ENCODE measurements at places on chromosomes 2 and 18. TPM values are rescaled to one million over a fixed set of nuclear protein-coding genes. Genes with fewer than 3 reads are reported as not detected.

Gene CFAP65
- not detected for total RNA-seq

Gene CAD
- total RNA-seq, result 54.0 TPM

Gene IL36B
- total RNA-seq, result not detected

Gene TMEM247
- not detected for total RNA-seq

Gene KIAA2012
- total RNA-seq, result not detected

Gene SFXN5
- 10.3 TPM for total RNA-seq

Gene ASTL
- total RNA-seq, result 6.9 TPM

Gene DHRS9
- total RNA-seq, result 1.5 TPM

Gene KIF5C
- 33.1 TPM for total RNA-seq

DNA sequence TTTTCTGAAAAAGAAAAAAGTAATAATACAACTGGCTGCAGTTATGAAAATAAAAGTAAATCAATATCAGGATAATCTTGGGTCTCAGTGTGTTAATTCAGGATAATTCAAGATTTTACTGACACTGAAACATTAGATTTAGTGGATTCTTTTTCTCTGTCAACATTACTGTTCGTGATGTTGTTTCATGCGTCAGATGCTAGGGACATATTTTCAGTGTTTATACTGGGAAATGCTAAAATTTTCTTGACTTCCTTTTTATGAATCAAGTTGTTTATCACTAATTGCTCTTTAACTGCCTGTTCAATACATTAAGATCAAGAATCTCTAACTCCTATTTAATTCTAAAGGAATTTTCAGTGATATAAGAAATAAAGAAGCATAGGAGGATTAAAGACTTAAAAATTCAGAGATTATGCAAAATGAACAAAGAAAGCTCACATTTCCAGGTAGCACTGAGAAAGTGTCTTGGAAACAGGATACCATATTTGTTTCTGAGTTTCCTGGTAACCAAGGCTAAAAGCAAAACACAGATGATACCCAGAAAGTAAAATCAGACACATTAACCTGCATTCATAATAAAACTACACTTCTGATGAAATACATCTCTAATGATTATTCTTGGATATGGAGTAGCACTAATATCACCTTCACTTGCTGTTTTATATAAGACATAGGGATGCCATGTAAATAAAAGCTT, 174.0 kb downstream of the ARL4C start:
- H3K27me3 ChIP-seq, result no peaks in the 10 kb centered on the region
- H3K27ac ChIP-seq, result peak overlapping the region; percentile 82
- H3K4me1 ChIP-seq, result peaks cover 28% of the 10 kb centered on the region

GRCh38 chr2:148350199-148350598, 294.4 kb upstream of the EPC2 start:
- peaks cover 26% of the 10 kb centered on the region for H3K36me3 ChIP-seq
- H3K27ac ChIP-seq, result no peak overlapping the region
- H3K4me3 ChIP-seq, result no peak overlapping the region

DNA sequence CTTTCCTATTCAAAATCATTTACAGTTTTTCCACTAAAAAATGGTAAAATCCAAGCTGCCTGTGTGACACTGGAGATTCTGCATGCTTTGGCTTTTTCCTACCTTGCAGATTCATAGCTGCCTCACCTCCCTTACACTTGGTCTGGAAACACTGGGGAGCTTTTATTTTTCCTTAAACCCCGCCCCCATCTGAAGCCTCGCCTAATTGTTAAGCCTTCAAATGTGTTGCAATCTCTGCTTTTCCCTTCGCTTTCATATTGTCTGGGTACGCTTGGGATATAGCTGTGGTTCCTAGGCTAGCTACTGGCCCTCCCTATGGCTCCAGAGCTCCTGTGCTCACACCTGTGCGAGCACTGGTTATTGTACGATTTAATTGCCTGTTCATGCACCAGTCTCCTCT, 942.4 kb upstream of the GYPC start:
- no peaks in the 10 kb centered on the region for H3K36me3 ChIP-seq
- H3K4me1 ChIP-seq, result no peaks in the 10 kb centered on the region
- H3K4me3 ChIP-seq, result no peak overlapping the region
- H3K27me3 ChIP-seq, result no peaks in the 10 kb centered on the region

GRCh38 chr2:202378662-202379358, 2.7 kb downstream of the BMPR2 start:
- peaks cover 11% of the 10 kb centered on the region for H3K36me3 ChIP-seq
- H3K4me3 ChIP-seq, result peak overlapping the region; percentile 97
- ATAC-seq, result no peak
- peaks cover 18% of the 10 kb centered on the region for H3K4me1 ChIP-seq

DNA sequence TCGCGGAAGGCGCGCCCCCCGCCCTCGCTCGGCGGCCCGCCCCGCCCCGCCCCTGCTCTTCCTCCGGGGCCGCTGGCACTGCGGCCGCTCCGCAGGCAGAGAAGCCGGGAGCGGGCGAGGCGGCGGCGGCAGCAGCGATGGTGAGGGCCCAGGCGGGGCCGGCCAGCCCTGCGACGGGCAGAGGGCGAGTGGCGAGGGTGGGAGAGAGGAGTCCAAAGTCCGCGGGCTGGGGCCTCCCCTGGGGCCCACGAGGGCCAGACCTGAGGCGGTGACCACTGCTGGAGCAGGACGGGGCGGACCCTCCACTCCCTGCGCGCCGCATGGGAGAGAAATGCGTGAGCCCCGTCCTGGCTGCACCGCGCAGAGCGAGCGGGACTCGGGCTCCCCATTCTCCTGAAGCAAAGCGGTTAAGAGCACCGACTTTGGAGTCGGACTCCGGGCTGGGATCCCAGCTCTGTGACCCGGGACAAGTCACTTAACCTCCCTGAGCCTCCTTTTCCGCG, at the start of gene VAMP5:
TSS of gene VAMP5 (plus strand) at position 78 of the 503 bp plus-strand sequence. CDS start at position 138, 60 bp downstream.
- H3K36me3 ChIP-seq, result peaks cover 35% of the 10 kb centered on the region
- no peaks in the 10 kb centered on the region for H3K27me3 ChIP-seq
- peaks cover 29% of the 10 kb centered on the region for H3K4me1 ChIP-seq
- H3K4me3 ChIP-seq, result peak within 1 kb of the TSS; percentile 82
- ATAC-seq, result peak; percentile 60
- H3K27ac ChIP-seq, result peak within 1 kb of the TSS; percentile 87

DNA sequence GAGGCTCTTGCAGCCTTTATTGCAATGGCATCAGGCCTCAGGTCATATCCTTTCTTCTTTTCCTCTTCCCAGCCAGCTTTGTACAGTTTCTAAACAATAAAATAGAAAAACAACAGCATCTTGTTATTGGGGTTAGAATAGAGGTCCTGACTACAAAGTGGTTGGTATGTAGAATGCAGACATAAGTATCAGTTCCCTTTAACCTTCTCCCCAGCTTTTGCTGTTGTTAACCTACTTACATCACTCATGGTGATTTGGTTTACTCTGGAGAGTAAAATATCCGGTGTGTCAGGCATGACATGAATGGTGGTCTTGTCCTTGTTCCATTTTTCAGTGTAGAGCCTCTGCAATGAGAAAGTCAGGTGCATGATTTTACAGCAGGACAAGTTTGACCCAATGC, 69.8 kb downstream of the NEB start:
- peaks cover 4% of the 10 kb centered on the region for H3K4me1 ChIP-seq
- no peaks in the 10 kb centered on the region for H3K27me3 ChIP-seq
- H3K4me3 ChIP-seq, result no peak overlapping the region
- ATAC-seq, result no peak

DNA sequence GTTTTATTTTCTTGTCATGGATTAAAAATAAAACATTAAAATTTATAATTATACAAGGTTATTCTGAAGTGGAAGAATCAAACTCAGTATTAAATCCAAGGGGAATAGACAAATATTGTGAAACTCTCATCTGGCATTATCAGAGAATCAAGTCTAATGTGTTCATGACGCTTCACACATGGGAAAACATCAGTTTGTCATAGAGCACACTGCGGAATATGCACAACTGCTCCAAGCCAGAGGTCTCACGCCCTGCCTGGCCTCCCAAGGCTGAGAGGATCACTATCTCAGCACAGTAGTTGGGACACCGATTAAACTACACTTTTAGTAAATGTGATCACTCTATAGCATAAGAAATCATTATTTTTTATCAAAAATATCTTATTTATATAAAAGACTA, 20.7 kb upstream of the TRIM43B start:
- no peak overlapping the region for H3K4me3 ChIP-seq
- no peak overlapping the region for H3K27ac ChIP-seq
- H3K36me3 ChIP-seq, result no peaks in the 10 kb centered on the region
- peaks cover 19% of the 10 kb centered on the region for H3K27me3 ChIP-seq
- H3K4me1 ChIP-seq, result no peaks in the 10 kb centered on the region
- no peak for ATAC-seq

GRCh38 chr18:26649193-26649543, 100.8 kb upstream of the KCTD1 start:
- peaks cover 30% of the 10 kb centered on the region for H3K27me3 ChIP-seq
- no peak overlapping the region for H3K4me3 ChIP-seq
- no peaks in the 10 kb centered on the region for H3K4me1 ChIP-seq
- no peak overlapping the region for H3K27ac ChIP-seq
- ATAC-seq, result no peak

GRCh38 chr2:64657411-64657810, 3.7 kb upstream of the SERTAD2 start:
- H3K27ac ChIP-seq, result no peak overlapping the region
- H3K27me3 ChIP-seq, result no peaks in the 10 kb centered on the region
- H3K4me3 ChIP-seq, result no peak overlapping the region
- no peaks in the 10 kb centered on the region for H3K36me3 ChIP-seq

GRCh38 chr2:46460241-46460921, 19.0 kb upstream of the TMEM247 start:
- ATAC-seq, result no peak
- no peak overlapping the region for H3K4me3 ChIP-seq
- no peaks in the 10 kb centered on the region for H3K27me3 ChIP-seq
- no peaks in the 10 kb centered on the region for H3K36me3 ChIP-seq
- H3K27ac ChIP-seq, result no peak overlapping the region

GRCh38 chr2:34365932-34366331, 766.8 kb upstream of the FAM98A start:
- no peak overlapping the region for H3K4me3 ChIP-seq
- ATAC-seq, result no peak
- H3K4me1 ChIP-seq, result no peaks in the 10 kb centered on the region
- no peaks in the 10 kb centered on the region for H3K27me3 ChIP-seq
- no peaks in the 10 kb centered on the region for H3K36me3 ChIP-seq

DNA sequence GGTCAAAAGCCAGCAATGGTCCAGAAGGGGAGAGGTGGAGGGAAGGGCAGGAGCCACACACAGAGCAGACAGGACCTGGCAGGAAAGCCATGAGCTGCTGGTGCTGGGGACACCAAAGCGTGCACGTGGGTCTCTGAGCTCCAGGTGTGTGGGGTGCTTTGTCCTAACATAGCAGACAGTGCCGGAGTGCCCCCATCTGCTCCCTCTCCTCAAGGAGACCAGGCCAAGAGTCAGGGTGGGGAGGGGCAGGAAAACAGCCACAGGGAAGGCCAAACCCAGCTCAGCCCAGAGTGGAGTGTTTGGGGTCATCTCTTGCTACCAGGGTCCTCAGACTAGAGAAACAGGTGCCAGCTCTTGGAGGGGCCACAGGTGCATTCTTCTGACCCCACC, 4.2 kb upstream of the GPC1 start:
- peaks cover 19% of the 10 kb centered on the region for H3K4me1 ChIP-seq
- H3K27me3 ChIP-seq, result peaks cover 3% of the 10 kb centered on the region
- H3K36me3 ChIP-seq, result no peaks in the 10 kb centered on the region
- no peak overlapping the region for H3K4me3 ChIP-seq
- no peak for ATAC-seq

- no peaks in the 10 kb centered on the region for H3K4me1 ChIP-seq
- H3K27ac ChIP-seq, result no peak overlapping the region
- H3K36me3 ChIP-seq, result no peaks in the 10 kb centered on the region
- no peak overlapping the region for H3K4me3 ChIP-seq
- H3K27me3 ChIP-seq, result no peaks in the 10 kb centered on the region
Observed at GRCh38 chr18:64091526-64091925, 57.4 kb downstream of the LINC00305 start.

GRCh38 chr2:24565537-24565936, 74.5 kb downstream of the NCOA1 start:
- no peak for ATAC-seq
- H3K36me3 ChIP-seq, result peaks cover 24% of the 10 kb centered on the region
- no peaks in the 10 kb centered on the region for H3K27me3 ChIP-seq
- H3K4me1 ChIP-seq, result peaks cover 12% of the 10 kb centered on the region

DNA sequence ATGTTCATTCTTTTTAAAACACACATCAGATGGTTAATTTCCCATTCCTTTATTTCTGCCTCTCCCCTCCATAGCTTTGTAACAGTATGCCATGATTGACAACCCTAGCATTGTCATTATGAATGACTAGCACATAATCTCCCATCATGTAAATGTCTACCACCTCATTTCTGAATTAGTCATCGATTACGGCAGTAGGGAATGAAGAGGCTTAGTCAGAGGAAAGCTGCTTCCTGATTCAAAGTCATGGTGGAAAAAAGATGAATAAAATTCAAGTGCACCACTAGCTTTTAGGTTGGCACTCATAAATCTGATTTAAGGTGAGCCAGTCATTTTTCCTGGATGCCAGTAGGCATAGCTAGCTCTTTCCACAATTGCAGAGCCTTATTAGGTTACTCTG, 19.1 kb upstream of the ACMSD start:
- H3K4me3 ChIP-seq, result no peak overlapping the region
- no peaks in the 10 kb centered on the region for H3K36me3 ChIP-seq
- no peak overlapping the region for H3K27ac ChIP-seq
- H3K4me1 ChIP-seq, result no peaks in the 10 kb centered on the region
- ATAC-seq, result peak; percentile 74

- H3K27ac ChIP-seq, result no peak overlapping the region
- peaks cover 8% of the 10 kb centered on the region for H3K27me3 ChIP-seq
- no peaks in the 10 kb centered on the region for H3K36me3 ChIP-seq
Observed at GRCh38 chr2:1915196-1915595, 170.9 kb upstream of the PXDN start.

DNA sequence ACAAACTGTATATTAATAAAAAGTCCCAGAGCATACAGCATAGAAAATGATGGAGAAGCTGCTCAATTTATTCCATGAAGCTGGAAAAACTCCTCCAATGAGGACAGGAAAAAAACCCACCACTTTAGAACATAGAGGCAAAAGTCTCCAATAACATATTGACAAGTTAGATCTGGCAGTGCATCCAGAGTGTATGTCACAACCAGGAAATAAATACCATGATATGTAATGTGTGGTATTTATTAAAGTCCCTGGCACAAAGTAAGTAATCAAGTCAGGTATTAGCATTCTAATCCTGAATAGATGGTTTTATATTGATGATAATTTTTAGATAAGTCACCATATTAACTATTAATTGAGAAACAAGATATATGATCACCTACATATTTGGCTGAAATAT, 427.3 kb upstream of the HS6ST1 start:
- H3K4me1 ChIP-seq, result no peaks in the 10 kb centered on the region
- H3K27ac ChIP-seq, result no peak overlapping the region
- no peak overlapping the region for H3K4me3 ChIP-seq
- no peaks in the 10 kb centered on the region for H3K36me3 ChIP-seq
- H3K27me3 ChIP-seq, result no peaks in the 10 kb centered on the region

DNA sequence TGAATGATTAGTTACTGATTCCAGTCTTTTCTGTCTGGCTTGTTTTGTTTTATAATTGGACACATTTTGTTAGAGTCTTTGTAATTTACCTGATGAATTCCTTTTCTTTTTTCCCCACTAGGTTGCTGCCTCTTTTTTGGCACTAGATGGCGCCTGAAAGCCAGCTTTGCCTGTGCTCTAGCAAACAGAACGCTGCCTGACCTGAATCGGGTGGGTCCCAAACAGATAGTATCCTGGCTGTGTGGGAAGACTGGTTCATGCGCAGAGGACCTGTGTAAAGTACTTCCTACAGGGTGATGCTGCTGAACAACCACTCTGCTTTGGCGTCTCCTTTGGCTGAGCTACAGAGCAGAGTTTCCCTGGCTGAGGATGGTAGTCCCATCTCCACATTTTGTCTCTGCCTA, 288.2 kb downstream of the IKZF2 start:
- H3K27me3 ChIP-seq, result no peaks in the 10 kb centered on the region
- peak; percentile 54 for ATAC-seq
- H3K27ac ChIP-seq, result no peak overlapping the region
- no peak overlapping the region for H3K4me3 ChIP-seq
- H3K36me3 ChIP-seq, result no peaks in the 10 kb centered on the region

- H3K27me3 ChIP-seq, result no peaks in the 10 kb centered on the region
- H3K36me3 ChIP-seq, result peaks cover 18% of the 10 kb centered on the region
- no peak overlapping the region for H3K4me3 ChIP-seq
Observed at GRCh38 chr2:119338826-119339561, 27.6 kb downstream of the C2orf76 start.

Measured in activated T-helper 17 cell treated with anti-CD3 and anti-CD28 coated beads, Interleukin-2, amount 50 U/mL, for 72 hours (primary cell).